HL-60 (cell line): ENCODE measurements at places on chromosomes 11 and 22.

GRCh38 chr11:119319136-119319699, 2.3 kb upstream of the MCAM start:
- DNase-seq = no peak

GRCh38 chr22:37669586-37669985, 5.8 kb upstream of the LGALS1 start:
- DNase-seq = no peak

- DNase-seq = no peak
Observed at GRCh38 chr22:50694099-50694605, 21.5 kb downstream of the SHANK3 start.

GRCh38 chr11:74232311-74232950, 61.3 kb downstream of the PPME1 start:
- DNase-seq = no peak

DNA sequence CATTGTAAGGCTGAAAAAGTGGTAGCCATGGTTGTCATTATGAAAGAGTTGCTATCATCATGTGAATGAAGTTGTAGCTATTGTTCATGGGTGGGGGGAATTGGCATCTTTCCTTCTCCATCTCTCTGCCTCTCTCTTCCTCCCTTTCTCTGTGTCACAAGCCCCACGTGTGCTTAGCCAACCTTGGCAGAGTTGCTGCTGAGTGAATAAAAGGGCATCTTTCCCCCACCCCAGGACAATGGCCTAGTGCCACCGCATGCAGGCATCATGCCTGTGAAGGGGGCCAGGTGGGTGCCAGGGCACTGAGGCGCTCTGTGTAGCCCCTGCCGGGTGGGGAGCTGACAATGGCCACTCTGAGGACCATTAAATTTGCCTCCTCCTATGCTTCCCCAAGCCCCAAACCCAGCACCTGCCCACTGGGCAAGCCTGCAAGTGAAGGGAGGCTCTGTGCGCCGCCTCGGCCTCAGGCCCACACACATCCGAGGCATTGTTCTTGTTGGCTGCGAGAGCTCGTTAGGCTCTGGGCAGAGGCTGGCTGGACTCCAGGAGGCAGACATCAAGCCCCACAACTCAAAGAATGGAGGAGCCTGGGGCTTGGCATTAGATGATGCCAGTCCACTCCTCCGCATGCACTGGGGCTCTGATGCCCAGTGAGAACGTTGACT, 103.9 kb downstream of the SEZ6L start:
- DNase-seq = no peak

- DNase-seq = no peak
Observed at GRCh38 chr11:132972565-132972964, 559.7 kb downstream of the OPCML start.

GRCh38 chr11:60821827-60822599, 19.9 kb upstream of the CCDC86 start:
- DNase-seq = no peak

GRCh38 chr11:121451178-121451985, 732 bp upstream of the SORL1 start:
- no peak for DNase-seq

GRCh38 chr11:35063488-35063931, 75.5 kb upstream of the CD44 start:
- no peak for DNase-seq

GRCh38 chr11:119739021-119739703, 10.2 kb upstream of the NECTIN1 start:
- no peak for DNase-seq

- DNase-seq = no peak
Observed at GRCh38 chr11:118606157-118606843, 1.1 kb upstream of the PHLDB1 start.

DNA sequence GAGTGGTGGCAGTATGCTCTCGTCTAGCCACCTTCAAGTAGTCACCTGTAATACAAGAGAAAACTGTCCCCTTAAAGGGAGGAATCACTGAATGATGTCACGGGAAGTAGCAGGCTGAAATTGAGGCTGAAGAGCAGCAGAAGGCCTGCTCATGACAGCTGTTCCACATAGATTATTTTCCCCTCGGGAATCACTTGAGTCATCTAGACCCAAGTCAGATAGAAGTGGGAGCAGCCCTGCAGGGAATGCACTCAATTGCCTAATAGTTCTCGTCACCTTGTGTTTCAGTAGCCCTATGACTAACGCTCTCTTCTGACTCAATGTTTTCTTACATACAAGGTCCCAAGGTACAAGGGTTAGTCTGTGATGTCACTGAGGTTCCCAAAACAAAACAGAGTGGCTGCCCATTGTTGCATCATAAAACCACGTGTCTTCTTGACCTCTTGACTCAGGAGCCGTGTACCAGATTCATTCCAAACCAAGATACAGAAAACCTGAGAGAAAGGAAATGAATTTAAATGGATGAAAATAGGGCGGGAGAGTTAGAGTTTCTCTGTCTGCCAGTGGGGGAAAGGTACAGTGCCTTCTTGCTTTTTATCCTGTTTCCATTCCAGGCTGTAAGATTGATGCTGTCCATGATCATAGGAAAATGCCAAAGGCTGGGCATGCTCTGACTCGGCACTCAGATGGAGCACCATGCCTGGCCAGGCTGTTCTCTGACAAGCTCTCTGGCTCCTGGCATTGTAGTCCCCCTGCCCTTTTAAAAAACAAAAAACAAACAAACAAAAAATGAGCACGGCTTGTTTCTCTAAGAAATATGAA, 21.6 kb upstream of the C11orf96 start:
- peak; percentile 26 for DNase-seq

DNA sequence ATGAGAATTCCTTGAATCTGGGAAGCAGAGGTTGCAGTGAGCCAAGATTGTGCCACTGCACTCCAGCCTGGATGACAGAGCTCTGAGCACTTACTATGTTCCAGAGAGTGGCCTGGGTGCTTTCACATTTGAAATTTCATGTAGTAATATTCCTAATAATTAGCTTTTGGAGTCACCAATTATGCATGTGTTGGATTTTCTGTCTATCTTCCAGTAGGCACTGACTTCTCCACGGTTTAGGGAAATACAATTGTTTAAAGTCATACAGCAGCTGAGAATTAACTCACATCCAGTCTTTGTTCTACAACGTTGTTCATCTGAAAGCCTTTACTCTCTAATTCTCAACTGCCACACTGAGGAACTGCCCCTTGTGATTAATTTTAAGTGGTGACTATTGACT, 150.2 kb downstream of the CSNK2A3 start:
- DNase-seq = no peak

DNA sequence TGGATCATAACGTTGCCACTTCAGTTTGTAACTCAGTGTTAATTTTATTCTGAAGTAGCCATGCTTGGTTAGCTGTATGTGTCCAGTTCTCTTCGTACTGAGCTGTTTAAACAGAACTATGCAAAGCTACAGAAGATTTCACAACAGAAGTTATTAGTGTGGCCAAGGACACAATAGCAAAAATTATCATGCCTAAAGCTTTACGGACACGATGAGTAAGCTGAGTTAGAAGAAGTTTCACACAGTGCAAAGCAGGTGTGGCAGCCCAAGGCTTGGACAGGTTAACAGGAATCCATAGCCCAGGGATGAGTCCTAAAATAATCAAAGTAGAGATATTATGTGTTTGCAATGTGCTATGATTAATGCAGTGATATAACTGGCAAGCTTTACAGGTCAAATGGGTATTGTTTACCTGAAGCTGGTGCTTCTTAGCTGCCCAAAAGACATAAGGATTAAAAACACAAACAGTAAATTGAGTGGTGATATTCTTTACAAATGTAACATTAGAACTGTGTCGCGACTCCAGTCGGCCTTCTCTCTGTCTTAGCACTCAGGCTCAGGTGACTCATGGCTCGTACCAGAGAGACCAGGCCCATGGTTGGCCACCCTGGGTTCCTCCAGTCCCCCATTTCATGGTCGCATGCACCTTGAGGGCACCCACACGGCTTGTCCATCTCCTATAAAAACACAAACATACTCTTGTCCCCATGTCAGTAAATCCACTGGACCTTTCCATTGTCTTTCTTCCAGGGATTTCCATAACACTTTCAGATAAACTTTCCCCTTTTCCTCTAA, 35.5 kb upstream of the NCAM1 start:
- no peak for DNase-seq

DNA sequence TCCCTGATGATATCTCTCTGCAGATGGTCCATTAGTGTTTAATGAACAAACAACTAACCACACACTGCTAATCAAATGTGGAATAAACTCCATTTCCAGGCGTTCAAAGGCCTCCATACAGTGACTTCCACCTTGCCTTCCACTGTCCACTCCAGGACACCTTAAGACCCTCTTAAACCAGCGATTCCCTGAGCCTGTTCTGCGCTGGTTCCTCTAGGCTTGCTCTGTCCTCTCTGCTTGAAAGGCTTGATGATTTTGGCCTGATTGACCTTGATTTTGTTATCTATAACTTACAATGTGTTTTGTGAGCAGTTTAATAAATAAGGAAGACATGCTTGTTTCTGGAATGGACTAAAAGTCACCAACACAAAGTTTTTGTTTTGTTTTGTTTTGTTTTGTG, 12.0 kb downstream of the OVCH2 start:
- DNase-seq = no peak

DNA sequence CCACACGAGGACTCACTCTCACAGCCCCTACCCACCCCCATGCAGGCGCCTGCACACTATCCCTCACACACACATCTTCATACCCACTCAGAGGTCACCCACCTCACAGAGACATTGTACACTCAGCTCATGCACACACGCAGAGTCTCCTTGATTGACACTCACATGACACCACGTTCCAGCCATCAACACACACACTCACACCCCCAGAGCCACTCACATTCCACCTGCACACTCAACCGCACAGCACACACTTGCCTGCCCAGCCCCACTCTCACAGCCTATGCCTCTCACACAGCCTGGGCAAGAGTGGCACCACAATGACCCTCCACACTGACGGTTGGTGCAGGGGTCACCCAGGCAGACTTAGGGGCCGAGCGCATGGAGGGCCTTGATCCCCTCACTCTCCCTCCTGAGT, 2.2 kb downstream of the SPI1 start:
- peak; percentile 32 for DNase-seq

GRCh38 chr22:23305922-23306374, 125.6 kb downstream of the BCR start:
- no peak for DNase-seq

- DNase-seq = no peak
Observed at GRCh38 chr11:121688055-121688491, 235.3 kb upstream of the SORL1-AS1 start.

DNA sequence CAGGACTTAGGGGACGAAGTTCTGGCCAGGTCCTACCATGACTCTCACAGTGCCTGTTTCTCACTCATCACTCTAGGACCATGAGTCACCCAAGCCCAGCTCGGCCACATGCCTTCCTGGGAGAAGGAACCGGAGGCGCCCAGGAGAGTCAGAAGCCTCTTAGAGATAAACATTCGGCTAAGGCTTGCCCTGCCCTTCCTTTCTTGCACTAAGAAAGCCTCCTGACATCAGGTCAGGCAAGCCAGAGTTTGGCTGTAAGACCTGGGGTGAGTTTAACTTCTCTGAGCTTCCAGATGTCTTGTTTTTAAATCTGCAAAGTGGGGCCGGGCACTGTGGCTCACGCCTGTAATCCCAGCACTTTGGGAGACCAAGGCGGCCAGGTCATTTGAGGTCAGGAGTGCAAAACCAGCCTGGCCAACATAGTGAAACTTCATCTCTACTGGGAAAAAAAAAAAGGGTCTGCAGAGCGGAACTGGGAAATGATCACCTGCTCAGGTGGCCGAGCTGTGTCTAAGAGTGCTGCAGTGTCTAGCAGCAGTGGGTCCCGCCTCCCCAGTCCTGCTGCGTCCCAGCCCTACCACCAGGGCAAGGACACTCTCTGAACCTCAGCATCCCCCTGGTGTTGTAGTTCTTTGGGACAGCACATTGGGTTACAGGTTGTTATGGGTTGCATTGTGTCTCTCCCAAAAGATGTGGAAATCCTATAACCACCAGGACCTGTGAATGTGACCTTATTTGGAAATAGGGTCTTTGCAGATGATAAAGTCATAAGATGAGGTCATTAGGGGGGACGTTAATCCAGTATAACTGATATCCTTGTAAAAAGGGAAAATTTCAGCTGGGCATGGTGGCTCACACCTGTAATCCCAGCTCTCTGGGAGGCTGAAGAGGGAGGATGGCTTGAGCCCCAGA, 1.8 kb upstream of the CARS1 start:
- DNase-seq = no peak

DNA sequence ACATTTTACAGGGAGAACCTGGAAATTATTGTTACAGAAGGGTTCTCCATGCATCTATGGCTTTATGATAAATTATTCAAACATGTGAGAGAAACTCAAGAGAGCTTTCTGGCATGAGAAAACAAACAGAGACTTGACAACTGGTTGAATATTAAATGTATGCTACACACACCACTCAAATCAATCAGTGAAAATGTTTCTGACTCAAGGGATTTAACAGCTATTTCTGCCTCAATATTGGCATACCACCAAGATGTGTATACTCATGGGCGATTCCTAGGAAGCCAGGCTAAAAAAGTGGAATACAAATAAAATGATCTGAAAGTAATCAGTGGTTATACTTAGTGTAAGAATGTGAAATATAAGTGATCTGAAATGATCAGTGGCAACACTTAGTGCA, 15.8 kb upstream of the OR51T1 start:
- no peak for DNase-seq

GRCh38 chr22:37784829-37785495, 22.8 kb upstream of the GCAT start:
- DNase-seq = no peak

DNA sequence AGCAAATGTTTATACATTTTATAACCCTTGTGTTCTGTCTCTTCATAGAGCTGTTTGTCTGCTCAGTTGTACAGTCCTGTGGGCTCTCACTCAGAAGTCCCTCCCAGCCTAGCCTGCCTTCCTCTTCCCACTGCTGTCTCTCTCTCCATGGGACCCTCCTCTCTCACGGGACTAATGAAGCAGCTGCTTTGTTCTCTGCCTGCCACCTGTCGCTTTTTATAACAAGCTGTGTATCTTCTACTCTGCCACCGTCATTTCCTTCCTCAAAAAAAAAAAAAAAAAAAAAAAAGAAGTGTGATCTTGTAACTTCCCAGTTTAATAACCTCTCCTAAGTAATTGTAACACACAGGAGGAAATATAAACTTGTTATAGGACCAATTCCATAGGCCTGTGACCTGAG, 92.2 kb upstream of the ALKBH3 start:
- peak; percentile 20 for DNase-seq

- DNase-seq = no peak
Observed at GRCh38 chr11:57094181-57094935, 87.4 kb upstream of the LRRC55 start.

- no peak for DNase-seq
Observed at GRCh38 chr11:1879941-1880720, 11.6 kb downstream of the PRR33 start.

GRCh38 chr11:17574141-17575091, 27.4 kb downstream of the OTOG start:
- no peak for DNase-seq

- peak; percentile 38 for DNase-seq
Observed at GRCh38 chr22:32528984-32529982, 54.7 kb downstream of the FBXO7 start.

DNA sequence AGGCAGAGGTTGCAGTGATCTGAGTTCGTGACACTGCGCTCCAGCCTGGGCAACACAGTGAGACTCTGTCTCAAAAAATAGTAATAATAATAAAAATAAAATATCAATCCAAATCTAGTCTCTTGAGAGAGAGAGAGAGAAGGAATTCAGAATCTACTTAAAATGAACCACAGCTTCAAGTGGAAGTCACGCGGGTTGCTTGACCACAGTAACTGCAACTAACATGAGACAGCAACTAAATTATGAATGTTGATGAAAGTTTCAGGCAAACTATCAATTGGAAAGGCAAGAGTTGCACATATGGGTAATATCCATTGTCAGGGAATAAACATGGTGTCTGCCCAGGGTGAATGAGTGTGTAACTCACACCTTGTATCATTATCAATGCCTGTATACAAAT, 12.5 kb downstream of the POU2AF2 start:
- DNase-seq = no peak
